NCI-H1694 (cell line): ENCODE measurements at places on chromosomes 5 and 9.

DNA sequence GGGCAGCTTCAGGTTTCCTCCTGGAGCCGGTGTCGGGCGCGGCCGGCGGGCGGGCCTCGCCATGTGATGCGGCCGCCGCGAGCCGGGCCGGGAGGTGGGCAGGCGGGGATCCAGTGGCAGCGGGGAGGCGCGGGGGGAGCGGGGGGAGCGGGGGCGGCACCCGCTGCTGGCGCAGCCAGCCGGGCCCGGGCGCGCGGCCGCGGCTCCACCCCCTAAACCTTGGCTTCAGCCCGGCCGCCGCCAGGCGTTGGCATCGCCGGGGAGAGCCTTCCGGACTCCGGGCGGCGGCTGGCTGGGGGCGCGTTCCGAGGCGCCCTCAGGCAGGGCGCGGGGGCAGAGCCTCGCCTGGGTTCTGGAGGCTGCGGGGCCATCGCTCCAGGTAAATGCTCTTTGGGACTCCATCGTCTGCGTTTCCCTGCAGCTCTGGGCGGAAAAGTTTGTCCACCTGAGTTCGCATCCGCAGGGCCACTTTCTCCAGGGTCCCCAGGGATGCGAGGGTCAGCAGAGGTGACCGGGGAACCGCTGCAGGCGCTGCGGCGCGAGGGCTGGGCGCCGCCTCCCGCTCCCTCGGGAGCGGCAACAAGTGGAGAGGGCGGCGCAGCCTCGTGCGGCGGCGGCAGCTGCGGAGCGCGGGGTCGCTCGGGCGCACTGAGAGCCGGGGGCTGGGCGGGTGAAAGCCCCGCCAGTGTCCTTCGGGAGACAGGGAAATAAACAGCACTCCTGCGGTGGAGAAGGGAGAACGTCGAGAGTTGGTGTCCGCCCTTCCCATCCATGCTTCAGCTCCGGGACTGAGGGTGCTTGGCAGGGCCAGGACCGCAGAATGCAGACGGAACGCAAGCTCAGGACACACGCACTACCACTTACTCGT, at the start of gene ARHGEF28:
Gene ARHGEF28 (plus strand): TSS at position 253 of the 868 bp plus-strand sequence. CDS start 58,656 bp downstream, outside the sequence.
- DNase-seq: no peak

- no peak for DNase-seq
These were observed 931.0 kb upstream of the DMAC1 start for GRCh38 chr9:8730618-8731017.

DNA sequence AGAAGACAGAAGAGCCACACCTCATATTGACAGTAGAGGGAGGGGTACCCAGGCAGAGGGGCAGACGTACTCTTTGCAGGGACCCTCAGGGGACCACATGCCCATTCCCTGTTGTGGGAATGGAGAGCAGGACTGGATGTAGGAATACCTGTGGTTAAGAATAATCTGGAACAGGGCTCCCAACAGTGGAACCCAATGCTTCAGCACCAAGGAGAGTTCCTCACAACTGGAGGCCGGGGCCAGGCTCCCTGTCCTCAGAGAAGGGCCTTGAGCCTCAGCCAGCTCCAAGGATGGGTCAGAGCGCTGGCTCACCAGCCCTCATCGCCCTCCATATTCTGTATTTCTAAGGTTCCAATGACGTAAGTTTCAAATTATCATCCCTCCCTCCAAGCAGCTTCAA, 7.4 kb upstream of the SHC3 start:
- DNase-seq: no peak

DNA sequence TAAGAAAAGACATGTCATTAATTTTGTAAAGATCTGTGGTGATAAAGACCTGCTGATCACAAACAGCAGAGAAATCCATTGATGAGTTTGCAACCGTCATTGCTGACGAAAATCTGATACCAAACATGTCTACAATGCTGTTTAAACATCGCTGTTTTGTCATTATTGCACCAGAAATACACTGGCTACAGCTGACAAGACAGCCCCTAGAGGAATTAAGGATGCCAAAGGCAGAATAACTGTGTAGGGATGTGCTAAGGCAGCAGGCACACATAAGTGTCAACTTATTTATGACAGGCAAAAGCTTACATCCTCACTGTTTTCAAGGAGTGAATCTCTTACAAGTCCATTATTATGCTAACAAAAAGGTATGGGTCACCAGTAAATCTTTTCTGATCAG, 439.3 kb downstream of the TLE1 start:
- DNase-seq: no peak

- no peak for DNase-seq
These were observed 55.2 kb downstream of the APBA1 start for GRCh38 chr9:69617006-69617405.

- no peak for DNase-seq
These were observed 10.7 kb upstream of the IRX1 start for GRCh38 chr5:3584724-3585531.
